T-helper 2 cell treated with Interferon-gamma antibody and Interleukin-4, amounts not matched to agents 5 μg/mL and 100 μg/mL, for 36 hours (primary cell): ENCODE measurements at places on chromosomes 11 and 22.

DNA sequence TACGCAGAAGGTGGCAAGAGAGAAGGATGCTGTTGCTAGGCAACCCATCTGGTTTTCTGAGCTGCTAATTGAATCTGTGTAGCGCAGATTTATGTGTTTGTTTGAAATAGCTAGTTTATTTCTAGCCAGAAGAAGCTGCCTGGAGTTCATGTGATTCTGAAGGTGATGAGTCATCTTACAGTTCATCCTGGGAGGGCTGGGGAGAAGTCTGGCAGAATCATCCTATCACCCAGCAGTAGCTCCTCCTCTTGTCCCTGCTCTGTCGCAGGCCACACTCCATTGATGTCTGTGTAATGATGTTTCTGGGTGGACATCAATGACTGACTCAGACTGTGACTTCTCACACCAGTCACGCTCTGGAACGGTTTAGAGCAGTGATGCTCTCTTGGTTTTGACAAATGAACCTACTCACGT lies 4.8 kb upstream of the FBXO7 start:
- no peak for DNase-seq
- no peak overlapping the region for H3K27ac ChIP-seq
- H3K4me3 ChIP-seq: no peak overlapping the region
- peaks cover 10% of the 10 kb centered on the region for H3K27me3 ChIP-seq
- no peaks in the 10 kb centered on the region for H3K36me3 ChIP-seq

DNA sequence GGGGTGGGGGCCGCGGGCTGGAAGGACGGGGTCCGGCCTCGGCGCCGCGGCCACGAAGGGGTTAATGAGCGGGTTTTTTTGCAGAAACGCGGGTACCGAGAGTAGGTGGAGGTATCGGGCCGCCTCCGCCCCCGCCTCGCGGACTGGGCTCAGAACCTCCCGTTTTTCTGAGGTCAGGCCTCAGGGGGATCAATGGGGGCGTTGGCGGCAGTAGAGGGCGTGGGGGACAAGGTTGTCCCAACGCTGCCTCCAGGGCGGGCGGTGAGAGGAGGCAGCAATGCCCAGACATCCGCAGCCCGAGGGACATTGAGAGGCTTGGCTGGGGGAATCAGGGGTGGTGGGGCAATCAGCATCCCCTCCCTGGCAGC lies 34.8 kb upstream of the PRODH start:
- H3K4me1 ChIP-seq: no peaks in the 10 kb centered on the region
- H3K36me3 ChIP-seq: no peaks in the 10 kb centered on the region
- peaks cover 13% of the 10 kb centered on the region for H3K27me3 ChIP-seq
- H3K27ac ChIP-seq: no peak overlapping the region
- H3K4me3 ChIP-seq: no peak overlapping the region

GRCh38 chr22:30816413-30816812 lies 121.7 kb downstream of the OSBP2 start:
- no peak overlapping the region for H3K4me3 ChIP-seq
- peaks cover 15% of the 10 kb centered on the region for H3K27me3 ChIP-seq
- no peak overlapping the region for H3K27ac ChIP-seq
- no peak for DNase-seq
- H3K4me1 ChIP-seq: no peaks in the 10 kb centered on the region

- no peak for DNase-seq
- H3K4me3 ChIP-seq: no peak overlapping the region
- no peak overlapping the region for H3K27ac ChIP-seq
- H3K27me3 ChIP-seq: peaks cover 2% of the 10 kb centered on the region
These were observed 57.4 kb downstream of the NECTIN1 start for GRCh38 chr11:119671561-119672015.

- H3K4me1 ChIP-seq: no peaks in the 10 kb centered on the region
- no peak overlapping the region for H3K27ac ChIP-seq
- H3K36me3 ChIP-seq: no peaks in the 10 kb centered on the region
- DNase-seq: no peak
- no peak overlapping the region for H3K4me3 ChIP-seq
These were observed 25.2 kb upstream of the GCAT start for GRCh38 chr22:37782340-37783168.

DNA sequence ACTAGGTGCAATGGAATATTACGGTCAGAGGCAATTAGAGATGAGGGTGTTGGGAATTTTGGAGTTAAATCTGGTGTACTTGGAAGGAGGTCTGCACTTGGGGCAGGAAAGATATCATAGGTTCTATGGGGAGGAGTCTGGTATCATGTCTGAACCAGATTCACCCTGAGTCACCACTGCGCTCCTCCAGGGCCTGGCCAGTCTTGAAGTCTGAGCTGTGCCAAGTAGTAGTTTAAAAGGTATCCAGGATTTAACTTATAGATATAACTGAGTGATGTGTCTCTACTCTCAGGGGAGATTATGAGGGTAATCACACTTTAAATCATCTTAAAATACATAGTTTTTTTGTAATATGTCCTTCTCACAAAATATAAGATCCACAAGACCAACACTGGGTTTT lies 6.6 kb downstream of the CNGA4 start:
- H3K4me3 ChIP-seq: no peak overlapping the region
- H3K27ac ChIP-seq: no peak overlapping the region
- H3K27me3 ChIP-seq: peaks cover 26% of the 10 kb centered on the region
- H3K36me3 ChIP-seq: no peaks in the 10 kb centered on the region
- no peaks in the 10 kb centered on the region for H3K4me1 ChIP-seq

- H3K4me1 ChIP-seq: peaks cover 28% of the 10 kb centered on the region
- H3K27me3 ChIP-seq: no peaks in the 10 kb centered on the region
- no peak overlapping the region for H3K27ac ChIP-seq
These were observed 11.7 kb downstream of the CRELD2 start for GRCh38 chr22:49929994-49930575.

GRCh38 chr11:102237096-102237735 lies 80.1 kb upstream of the BIRC3 start:
- H3K4me1 ChIP-seq: no peaks in the 10 kb centered on the region
- H3K4me3 ChIP-seq: no peak overlapping the region
